NCI-H2081 (cell line): ENCODE measurements at places on chromosomes 5 and 9.
A peak's percentile ranks its signal among the peaks of the same experiment; 100 is the strongest.

GRCh38 chr9:20728493-20729220 is 44.6 kb downstream of the FOCAD start:
- peak; percentile 37 for DNase-seq

- DNase-seq = peak; percentile 15
Measured at GRCh38 chr9:38018958-38019602, 49.9 kb downstream of the SHB start.

DNA sequence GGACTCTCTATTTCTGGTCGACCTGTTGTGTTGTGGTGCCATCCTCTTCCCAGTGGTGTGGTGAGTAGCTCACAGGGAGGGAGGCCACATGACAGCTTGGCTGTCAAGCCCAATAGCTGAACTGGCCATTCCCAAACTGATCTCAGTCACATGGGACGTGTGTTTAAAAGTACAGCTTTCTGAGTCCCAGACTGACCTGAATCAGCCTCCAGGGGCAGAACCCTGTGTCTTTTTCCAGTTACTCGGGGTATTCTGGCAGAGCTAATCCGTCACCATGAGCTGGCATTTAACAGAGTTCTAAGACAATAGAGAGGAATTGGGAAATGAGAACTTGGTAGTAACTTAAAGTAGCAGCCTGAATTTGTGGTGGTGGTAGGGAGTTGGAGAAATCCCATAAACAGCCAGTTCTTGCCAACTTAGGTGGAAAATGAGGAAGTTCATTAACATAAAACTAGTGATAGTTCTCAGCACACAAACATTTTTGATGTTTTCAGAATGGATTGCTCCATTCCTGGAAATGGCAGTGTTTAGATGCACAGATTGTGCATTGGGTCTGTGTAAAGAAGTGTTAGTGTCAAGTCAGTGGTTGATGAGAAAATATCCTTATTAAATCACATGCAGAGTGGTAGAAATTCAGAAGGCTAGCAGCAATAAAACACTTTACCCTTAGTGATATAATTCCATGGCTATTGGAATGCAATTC is 50.9 kb downstream of the GPR107 start:
- no peak for DNase-seq

DNA sequence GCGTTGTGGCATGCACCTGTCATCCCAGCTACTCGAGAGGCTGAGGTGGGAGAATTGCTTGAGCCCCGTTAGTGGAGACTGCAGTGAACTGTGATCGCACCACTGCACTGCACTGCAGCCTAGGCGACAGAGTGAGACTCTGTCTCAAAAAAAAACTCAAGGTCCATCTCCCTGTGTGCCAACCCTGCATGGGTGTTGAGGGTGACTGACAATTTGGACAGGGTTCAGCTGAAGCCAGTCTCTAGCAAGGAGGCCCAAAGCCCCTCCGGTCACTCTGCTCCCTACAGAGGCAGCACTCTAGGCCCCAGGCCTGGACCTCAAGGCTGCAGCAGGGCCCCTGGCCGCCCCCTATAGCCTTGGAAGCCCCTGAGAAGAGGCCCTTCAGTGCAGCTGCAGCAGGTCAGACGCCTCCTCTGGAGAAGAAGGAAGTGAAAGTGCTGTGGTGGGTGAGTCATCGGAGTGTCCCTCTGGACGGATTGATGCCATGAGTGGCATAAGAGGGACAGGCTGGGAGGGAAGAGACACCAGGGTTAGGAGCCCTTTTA is 39.2 kb upstream of the NEK6 start:
- no peak for DNase-seq

GRCh38 chr5:113761594-113761993 is 248.1 kb downstream of the YTHDC2 start:
- DNase-seq = no peak

GRCh38 chr5:37869216-37869615 is 29.4 kb upstream of the GDNF start:
- DNase-seq = no peak

DNA sequence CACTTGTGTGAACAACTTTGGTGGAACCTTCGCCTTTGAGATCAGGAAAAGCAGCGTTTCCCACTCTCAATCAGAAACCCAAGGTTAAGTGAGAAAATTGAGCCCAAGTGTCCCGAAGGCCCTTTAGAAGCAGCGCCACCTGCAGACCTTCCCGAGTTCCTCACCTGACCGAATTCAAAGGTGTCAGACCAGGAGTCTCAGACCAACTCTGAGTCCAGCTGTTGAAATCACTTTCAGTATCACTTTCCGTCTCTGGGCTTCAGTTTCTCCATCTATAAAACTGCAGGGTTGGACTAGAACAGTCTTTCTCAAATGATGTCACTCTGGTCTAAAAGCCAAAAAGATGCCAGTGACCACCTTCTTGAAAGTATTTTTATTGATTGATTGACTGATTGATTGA is 31.7 kb upstream of the GRHPR start:
- DNase-seq = peak; percentile 8
